IMR-90 (cell line): ENCODE measurements at places on chromosomes 1 and 21. TPM values are rescaled to one million over a fixed set of nuclear protein-coding genes. Genes with fewer than 3 reads are reported as not detected.

KLF17 gene
- polyA plus RNA-seq, result 0.14 and 0.17 TPM in 2 replicates

FMO1 gene
- not detected in 2 replicates for polyA plus RNA-seq

SH2D1B gene
- polyA plus RNA-seq, result 0.03 TPM in 2 replicates

CBR1 gene
- polyA plus RNA-seq, result 122 and 166 TPM in 2 replicates

GBP6 gene
- polyA plus RNA-seq, result not detected in 2 replicates

RNF186 gene
- polyA plus RNA-seq, result not detected in 2 replicates

CDA gene
- polyA plus RNA-seq, result 9.4 and 10.7 TPM in 2 replicates

- peak; percentile 16 for DNase-seq
Observed at GRCh38 chr21:33666153-33666552, 23.9 kb downstream of the ITSN1 start.

DNA sequence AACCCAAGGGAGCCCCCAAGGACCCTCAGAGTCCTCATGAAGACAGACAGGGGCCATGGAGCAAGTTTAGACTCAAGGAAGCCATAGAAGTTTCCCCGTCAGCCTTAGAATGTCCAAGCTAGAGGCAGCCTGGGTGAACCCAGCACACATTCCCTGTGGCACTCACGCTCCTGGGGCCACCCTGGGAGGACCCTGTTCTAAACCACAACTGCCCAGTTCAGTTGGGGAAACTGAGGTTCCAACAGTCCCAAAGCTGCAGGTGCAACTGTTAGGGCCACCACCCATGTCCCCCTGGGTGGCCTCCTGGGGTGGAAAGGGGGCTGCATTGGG, 9.3 kb downstream of the WNT3A start:
- no peak for DNase-seq

- DNase-seq, result peak; percentile 10
Observed at GRCh38 chr1:159790237-159790917, 9.6 kb downstream of the DUSP23 start.

DNA sequence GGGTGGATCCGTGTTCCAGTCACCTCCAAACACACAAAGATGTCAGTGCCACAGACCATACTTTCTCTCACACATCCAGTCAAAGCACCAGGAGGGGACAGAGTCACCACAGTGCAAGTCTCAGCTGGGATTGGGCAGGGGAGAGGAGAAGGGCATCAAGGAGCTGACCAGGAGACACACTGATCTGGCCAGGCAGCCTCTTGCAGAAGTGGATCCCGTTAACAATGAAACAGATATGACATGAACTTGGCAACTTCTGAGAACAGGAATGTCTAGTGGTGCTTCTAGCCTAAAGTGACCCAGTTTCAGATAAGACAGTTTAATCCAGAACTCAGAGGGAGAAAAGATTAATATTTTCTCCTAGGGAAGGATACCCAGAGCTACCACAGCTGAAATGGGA, 71.0 kb downstream of the HIVEP3 start:
- DNase-seq, result no peak

DNA sequence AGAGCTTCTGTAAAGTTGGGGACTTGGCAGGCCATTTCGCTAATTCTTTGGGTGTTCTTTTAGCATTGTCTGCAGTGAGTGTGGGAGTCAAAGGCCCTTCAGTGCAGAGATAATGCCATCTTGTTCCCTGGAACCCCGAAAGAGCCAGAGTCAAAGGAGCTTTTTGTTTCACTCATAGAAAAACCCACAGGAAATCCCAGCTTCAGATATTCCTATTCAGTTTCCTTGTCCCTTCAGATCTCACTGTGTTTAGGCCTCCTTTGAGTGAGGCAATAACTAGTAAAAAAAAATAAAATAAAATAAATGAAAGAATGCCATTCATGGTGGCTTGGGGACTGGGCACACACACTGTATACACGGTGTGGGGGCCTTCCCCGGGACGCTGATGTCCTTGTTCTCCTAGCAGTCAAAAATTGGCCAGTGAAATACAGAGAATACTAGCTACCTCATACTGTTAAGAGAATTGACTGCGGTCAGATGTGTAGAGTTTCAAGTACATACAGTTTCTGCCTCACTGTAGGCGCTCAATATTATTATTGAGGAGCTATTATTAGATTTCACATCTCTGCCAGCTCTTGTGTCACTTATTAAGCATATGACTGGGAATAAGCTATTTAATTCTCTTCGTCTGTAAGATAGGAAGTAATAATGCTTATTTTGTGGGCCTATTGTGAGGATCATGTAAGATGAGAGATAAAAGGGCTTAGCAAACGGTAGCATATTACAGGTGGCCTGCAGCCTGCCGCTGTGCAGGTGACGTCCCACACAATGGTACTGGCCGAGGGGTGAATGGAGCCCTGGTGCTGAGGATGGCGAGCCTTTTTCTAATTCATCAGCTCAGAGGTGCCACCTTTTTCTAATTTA, 16.7 kb downstream of the DISC1 start:
- DNase-seq, result no peak

DNA sequence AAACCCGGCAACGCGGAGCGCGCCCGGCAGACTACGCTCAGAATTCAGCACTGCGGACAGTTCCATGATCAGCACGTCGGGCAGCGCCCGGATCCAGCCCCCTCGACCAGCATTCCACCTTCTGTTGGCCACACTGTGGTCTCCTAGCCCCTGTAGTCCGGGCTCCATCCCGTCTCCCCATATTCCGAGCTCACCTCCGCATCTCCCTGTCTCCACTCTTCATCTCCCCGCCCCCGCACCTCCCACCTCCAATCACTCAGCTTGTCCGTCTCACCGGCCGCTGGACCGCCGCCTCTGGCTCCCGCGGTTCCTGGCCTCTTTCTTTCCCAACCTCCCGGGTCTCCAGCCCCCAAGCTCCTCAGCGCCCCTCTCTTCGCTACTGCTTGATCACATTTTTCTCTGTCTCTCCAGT, 500 bp downstream of the EPHA10 start:
- DNase-seq, result peak; percentile 37

DNA sequence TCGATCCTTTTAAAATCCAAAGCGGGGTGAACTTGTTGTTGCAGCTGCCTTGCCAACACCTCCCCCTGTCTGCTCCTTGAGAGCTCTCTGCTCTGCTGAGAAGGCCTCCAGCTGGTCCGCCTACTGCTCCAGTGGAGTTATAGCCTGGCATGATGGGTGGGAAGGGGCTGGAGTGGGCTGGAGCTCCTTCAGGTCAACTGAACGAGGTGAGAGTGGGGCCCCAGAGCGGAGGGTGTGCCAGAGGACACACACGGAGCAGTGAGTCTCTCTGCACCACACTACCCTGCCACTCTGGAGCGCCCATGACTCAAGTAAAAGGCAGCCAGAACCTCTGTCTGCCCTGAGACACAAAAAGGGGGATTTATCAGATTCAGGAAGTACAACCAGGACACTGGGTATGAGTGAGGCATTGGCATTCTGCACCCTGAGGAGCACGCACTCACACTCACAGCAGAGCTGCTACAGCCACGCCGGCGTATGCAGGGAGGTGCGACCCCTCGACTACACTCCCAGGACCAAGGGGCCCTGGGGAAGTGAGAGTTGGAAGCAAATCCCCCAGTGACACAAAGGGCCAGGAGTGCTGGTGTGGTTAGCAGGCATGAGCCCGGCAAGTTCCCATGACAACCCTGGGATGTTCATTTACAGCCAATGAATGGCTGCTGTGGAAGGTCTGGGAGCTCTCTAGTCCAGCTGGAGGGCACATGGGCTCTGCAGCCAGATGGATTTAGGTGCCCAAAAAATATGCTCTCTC, 28.0 kb upstream of the EVA1B start:
- peak; percentile 86 for DNase-seq

DNA sequence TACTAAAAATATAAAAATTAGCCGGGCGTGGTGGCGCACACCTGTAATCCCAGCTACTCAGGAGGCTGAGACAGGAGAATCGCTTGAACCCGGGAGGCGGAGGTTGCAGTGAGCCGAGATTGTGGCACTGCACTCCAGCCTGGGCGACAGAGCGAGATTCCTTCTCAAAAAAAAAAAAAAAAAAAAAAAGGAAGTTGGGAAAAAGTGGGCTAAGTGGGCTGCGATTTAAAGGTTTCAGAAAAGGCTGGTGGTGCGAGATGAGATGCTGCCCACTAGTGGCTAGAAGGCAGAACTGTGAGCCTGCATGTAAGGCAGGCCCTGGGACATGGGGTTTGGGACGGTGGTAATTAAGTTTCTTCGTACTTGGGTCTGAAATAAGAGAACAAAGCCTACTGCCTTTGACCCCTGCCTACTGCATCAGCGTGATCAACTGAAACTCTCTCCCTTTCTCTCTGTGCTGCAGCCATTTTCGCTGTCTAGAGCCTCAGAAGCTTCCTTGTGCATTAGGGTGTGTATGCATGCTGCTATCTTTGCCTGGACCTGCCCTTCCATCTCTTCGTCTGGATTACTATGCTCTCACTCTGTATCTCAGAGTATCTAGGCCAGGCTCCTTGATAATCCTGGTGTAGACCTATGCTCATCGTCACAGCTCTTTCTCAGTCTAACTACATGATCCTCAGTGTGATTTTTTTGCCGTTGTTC, 12.4 kb downstream of the FMOD start:
- peak; percentile 68 for DNase-seq

DNA sequence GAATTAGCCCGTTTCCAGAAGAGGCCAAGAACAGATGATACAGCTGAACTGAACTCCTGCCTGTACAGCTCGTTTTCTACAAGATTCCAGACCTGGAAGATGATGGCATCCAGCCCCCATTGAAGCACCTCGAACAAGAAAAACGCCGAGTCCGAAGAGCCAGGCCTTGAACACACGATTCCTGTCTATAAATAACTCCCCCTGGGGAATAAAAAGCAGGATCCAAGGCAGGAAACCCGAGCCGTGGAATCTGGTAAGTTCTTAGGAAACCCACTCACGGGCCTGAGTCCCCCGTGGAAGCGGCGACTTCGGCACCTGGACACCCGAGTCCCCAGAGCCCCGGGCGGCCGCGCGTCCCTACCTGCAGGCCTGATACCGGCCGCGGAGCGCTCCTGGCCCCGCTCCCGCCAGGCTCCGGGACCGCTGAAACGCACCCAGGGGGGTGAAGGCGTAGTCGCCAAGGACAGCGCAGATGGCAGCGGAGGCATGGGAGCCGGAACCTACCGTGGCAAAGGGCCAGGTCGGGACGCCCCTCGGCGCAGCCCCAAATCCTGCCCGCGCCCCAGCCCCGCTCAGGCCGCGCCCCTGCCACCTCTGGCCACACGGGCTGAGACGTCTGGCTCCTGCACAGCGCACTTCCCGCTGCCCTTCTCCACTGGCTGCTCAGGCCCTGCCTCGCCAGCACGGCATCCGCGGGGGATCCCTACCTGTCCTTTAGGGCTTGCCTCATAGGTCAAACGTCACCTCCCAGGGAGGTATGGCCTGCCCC, 14.0 kb upstream of the HLCS start:
- DNase-seq, result no peak
